Activated CD8-positive, alpha-beta T cell treated with anti-CD3 and anti-CD28 coated beads, Interleukin-2, amount 10 ng/mL, durations not matched to agents 7 days and 5 days (primary cell): ENCODE measurements at places on chromosomes 1 and 21. TPM values are rescaled to one million over a fixed set of nuclear protein-coding genes. Genes with fewer than 3 reads are reported as not detected.

Gene LCE2B
- total RNA-seq: not detected

Gene FCER1G
- total RNA-seq: 12.0 TPM

Gene SLC22A15
- total RNA-seq: 0.40 TPM

Gene ANKRD35
- total RNA-seq: 1.1 TPM

Gene TMEM200B
- total RNA-seq: not detected
